ENCODE measurements at places on chromosomes 12 and 14. TPM values are rescaled to one million over a fixed set of nuclear protein-coding genes. Genes with fewer than 3 reads are reported as not detected.

The OAS2 gene
- 331 TPM for total RNA-seq

The FAIM2 gene
- total RNA-seq = 0.78 TPM

The HRK gene
- total RNA-seq = not detected

The TAS2R31 gene
- 1.7 TPM for total RNA-seq

The NGB gene
- total RNA-seq = not detected

The CRIP2 gene
- total RNA-seq = 1.8 TPM

The CFAP54 gene
- 0.75 TPM for total RNA-seq

The EML5 gene
- 2.4 TPM for total RNA-seq

The SNRPF gene
- 33.1 TPM for total RNA-seq

The IGF1 gene
- total RNA-seq = 0.48 TPM

The COX14 gene
- 55.3 TPM for total RNA-seq

The VAMP1 gene
- 50.9 TPM for total RNA-seq

The MYF6 gene
- total RNA-seq = not detected

The RNU4-1 gene
- 2,156 TPM for total RNA-seq

The RNU6-8 gene
- not detected for total RNA-seq

The MMP14 gene
- total RNA-seq = 2.9 TPM

The CD163L1 gene
- not detected for total RNA-seq

The FOXG1 gene
- not detected for total RNA-seq

The CCDC177 gene
- total RNA-seq = not detected

The REM2 gene
- total RNA-seq = 0.98 TPM

The ADAMTS20 gene
- not detected for total RNA-seq
